Stimulated activated CD4-positive, alpha-beta T cell treated with anti-CD3 and anti-CD28 coated beads, Interleukin-12 subunit alpha, Interleukin-12 subunit beta, amount 100 ng/mL, for 4 hours (primary cell): ENCODE measurements at places on chromosomes 7 and 10.
A peak's percentile ranks its signal among the peaks of the same experiment; 100 is the strongest.

- no peak for DNase-seq
Observed at GRCh38 chr10:49611166-49611815, 1.2 kb downstream of the SLC18A3 start.

DNA sequence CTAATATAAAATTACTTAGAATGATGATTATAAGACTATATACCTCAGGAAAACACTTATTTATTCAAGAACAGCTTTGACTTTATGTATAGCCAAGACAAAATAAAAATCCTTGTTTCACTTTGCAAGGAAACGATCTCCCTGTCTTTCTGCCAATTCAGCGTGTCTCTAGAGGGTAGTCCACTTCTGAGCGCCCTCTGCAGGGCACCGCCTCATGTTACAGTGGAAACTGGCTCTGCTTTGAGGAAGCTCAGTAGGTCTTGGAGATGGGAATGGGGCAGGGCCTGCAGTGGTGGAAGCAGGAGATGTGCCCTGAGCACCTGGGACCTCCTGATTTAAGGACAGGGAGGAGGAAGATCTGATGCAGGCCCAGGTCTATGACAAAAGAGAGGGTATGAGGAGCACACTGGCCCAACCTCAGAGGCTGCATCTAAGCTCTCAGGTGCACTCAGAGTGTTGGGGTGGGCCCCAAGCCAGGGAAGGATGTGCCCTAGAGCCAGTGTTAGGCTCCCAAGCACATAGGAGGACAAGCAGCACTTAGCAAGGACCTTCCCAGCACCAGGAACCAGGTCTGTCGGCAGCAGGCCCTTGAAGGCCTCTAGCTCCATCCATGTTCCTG is 481.0 kb downstream of the TNS3 start:
- DNase-seq: no peak

- no peak for DNase-seq
Observed at GRCh38 chr10:11163780-11164550, 146.3 kb downstream of the CELF2 start.

DNA sequence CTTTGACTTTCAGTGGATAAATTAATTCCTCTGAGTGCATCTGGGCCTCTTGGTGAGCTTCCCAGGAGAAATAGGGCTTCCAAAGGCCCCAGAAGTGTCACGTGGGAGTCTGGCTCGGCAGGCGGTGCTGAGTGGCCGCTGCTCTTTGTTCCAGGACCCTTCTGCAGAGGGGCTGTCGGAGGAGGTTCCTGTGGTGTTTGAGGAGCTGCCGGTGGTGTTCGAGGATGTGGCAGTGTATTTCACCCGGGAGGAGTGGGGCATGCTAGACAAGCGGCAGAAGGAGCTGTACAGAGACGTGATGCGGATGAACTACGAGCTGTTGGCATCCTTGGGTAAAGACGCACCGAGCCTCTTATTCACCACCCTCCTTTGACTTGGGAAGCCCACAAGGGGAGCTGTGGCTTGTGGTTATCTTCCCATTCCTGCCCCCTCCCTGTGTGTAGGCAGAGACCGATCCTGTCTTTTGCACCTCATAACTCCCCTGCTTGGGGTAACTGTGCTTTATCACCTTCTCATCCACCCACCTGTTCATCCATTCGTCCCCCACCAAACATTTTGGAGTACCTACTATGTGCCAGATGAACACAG is 11.9 kb downstream of the ZNF862 start:
- DNase-seq: no peak

DNA sequence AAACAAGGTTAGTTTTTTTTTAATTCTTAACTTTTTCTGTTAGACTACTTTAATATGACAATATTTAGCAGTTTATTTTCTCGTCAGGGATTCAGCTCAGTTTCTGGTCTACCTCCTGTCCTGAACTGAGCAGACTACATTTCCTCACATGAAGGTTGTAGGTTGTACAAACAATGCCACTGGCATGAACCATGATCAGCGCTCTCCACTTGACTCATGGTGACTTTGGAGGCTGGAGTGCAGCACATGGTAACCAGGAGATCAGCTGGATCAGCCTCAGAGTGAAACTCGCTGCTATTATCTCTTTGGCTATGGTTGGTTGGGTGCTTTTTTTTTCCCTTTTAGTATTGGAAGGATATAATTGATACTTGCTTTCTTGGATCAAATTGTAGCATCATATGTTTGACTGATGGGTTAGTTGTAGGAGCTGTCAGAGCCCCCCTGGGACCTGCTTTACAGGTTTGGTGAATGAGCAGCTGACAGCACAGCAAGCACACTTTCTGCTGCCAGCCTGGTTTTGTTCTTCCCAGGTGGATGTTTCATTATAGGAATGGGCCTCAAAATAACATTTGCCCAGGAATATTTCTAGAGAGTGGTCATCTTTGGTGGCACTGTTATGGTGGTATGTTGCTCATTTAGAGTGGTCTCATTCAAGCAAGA is 556.4 kb downstream of the AUTS2 start:
- DNase-seq: no peak

- no peak for DNase-seq
Observed at GRCh38 chr7:94054130-94054529, 50.0 kb upstream of the BET1 start.

DNA sequence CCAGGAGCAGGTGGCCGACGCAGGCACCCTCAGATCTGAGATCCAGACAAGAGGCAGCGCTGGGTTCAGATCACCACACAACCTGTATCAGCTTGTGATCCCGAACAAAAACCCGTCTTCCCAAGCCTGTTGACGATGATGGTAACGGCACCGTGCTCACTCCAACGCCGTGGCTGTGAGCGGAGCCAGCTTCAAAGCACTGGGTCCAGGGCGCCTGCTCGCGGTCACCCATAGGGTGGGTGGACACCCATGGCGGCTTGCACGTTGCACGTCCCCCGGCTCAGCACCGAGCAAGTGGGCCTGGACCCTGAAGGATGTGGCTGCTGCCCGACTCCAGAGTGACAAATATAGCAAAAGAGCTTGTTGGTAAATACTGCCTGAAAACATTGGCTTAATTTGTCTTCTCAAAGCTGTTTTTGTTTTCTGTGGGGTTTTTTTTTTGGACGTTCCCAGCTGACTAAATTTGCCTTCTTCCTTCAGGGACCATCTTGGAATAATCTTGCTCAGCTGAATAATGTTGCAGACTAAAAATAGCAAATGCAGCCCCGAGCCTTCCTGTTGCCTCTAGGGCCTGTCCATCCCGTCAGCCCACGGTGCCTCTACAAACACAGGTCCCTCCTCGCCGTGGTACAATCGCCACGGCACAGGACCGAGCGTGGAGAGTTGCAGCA is 41.0 kb downstream of the FOXK1 start:
- no peak for DNase-seq

- no peak for DNase-seq
Observed at GRCh38 chr7:146982482-146982881, 865.9 kb downstream of the CNTNAP2 start.

DNA sequence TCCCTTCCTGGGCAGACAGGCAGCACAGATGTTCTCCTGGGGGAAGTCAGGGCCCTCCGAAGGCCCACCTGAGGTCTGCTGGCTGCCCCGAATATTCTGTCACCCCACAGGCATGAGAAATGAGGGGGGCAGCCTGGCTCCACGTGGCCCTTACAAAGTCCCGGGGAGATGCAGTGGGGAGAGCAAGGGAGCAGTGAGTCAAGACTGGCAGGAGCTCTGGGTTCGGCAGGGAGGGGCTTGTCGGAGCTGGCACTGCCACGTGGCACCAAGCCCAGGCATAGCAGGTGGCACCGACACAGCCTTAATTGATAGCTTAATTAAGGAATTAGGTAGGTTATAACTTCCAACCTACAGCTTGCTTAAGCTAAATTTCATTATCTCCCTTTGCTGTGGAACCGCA is 163.9 kb downstream of the USP6NL start:
- no peak for DNase-seq

DNA sequence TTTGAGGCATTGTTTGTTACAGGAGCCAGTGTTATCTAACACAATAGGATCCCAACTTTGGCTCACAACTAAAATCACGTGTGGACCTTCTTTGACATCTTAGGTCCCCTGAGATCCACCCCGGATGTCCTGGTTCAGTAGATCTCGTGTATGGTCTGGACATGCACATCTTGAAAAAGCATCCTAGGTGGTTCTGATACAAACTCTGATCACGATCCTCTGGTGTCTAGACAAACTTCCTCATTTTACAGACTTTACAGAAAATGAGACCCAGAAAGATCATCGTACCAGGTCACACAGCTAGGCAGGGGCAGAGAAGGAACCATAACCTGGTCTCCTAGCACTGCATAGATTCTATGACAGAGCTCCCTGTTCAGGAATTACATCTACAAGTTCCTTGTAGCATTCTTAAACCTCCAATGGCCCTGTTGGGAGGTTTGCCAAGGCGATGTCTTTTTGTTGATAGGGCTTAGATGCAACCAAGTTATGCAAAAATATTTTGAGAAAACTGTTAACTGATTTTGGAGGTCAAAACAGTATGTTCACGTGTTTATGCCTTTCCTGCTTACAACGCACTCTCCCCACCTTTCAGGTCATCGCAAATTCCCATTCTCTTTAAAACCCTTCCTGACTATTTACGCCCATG is 30.8 kb upstream of the CHST15 start:
- no peak for DNase-seq

GRCh38 chr10:4740471-4740870 is 85.5 kb upstream of the AKR1E2 start:
- no peak for DNase-seq

DNA sequence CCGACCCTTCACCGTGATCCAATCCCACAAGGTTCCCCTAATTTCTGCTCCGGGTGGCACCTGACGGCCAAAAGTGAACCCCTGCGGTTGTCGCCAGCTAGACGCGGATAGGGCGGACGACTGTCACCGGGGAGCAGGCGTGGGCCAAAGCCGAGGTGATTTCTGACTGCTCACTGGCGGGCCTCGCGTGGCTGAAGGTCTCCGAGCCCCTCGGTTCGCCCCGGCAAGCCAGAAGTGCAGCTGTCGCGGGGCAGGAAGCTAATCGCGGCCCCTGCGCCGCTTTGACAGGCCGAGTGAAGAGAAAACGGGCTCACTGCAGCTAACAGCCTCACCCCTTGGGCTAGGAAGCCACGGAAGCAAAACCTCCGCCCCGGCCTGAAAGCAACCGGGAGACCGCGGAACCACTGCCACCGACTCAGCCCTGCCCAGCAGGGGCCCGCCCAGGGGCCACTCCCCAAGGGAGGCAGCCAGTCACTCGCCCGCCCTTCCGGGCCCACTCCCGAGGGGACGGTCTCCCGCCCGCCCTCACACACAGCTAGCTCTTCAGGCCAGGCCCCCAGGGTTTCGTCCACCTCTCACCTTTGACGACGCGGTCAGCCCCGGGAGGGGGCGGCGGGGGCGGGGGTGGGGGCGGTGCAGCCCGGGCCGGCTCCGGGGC is 469 bp downstream of the PPP3CB start:
- peak; percentile 79 for DNase-seq

GRCh38 chr7:129557686-129558481 is 53.6 kb upstream of the NRF1 start:
- DNase-seq: no peak
